H9 (cell line): ENCODE measurements at places on chromosomes 7 and 10. TPM values are rescaled to one million over a fixed set of nuclear protein-coding genes. Genes with fewer than 3 reads are reported as not detected.

AGR2 gene
- total RNA-seq: not detected in 2 replicates

GHRHR gene
- 5.9 and 7.4 TPM in 2 replicates for total RNA-seq

PTPRN2 gene
- total RNA-seq: 5.2 and 5.7 TPM in 2 replicates

ZNF3 gene
- 60.4 and 62.8 TPM in 2 replicates for total RNA-seq

GIMAP6 gene
- not detected in 2 replicates for total RNA-seq

LBX1 gene
- total RNA-seq: not detected in 2 replicates

SMO gene
- total RNA-seq: 66.8 and 70.0 TPM in 2 replicates

TACC2 gene
- total RNA-seq: 54.8 and 58.1 TPM in 2 replicates

NPFFR1 gene
- not detected in 2 replicates for total RNA-seq

C7orf25 gene
- 2.9 and 3.8 TPM in 2 replicates for total RNA-seq

CACUL1 gene
- 38.5 and 45.1 TPM in 2 replicates for total RNA-seq

MCM10 gene
- total RNA-seq: 63.9 and 67.4 TPM in 2 replicates

ST8SIA6 gene
- total RNA-seq: 0.33 and 0.37 TPM in 2 replicates

C7orf33 gene
- total RNA-seq: not detected in 2 replicates

DNA sequence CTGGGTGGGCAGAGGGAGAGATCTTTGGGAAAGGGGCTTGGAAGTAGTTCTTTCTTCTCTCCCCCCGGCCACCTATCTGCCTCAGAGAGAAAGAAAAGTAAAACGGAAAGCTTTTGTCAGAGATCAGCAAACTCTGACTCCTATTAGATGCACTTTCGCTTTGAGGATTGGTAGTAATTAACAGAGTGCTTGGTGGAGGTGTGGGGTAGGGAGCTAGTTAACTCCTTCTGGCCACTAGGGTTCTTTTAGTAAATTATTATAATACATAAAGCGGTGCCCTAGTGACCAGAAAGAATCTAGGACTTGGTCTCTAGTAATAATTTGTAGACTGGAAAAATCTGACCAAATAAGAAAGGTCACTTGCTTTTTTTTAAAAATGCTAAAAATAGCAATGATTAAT, 54.6 kb downstream of the CPVL start:
- H3K27ac ChIP-seq: no peak overlapping the region
- no peaks in the 10 kb centered on the region for H3K27me3 ChIP-seq
- H3K4me3 ChIP-seq: no peak overlapping the region
- H3K4me1 ChIP-seq: no peaks in the 10 kb centered on the region
- no peak for DNase-seq
- no peaks in the 10 kb centered on the region for H3K36me3 ChIP-seq

- H3K4me1 ChIP-seq: no peaks in the 10 kb centered on the region
- no peak overlapping the region for H3K4me3 ChIP-seq
- peaks cover 13% of the 10 kb centered on the region; the same call in 1 of the 2 replicates for H3K36me3 ChIP-seq
These were observed 1236.9 kb downstream of the DNAJB9 start for GRCh38 chr7:109806548-109806947.

DNA sequence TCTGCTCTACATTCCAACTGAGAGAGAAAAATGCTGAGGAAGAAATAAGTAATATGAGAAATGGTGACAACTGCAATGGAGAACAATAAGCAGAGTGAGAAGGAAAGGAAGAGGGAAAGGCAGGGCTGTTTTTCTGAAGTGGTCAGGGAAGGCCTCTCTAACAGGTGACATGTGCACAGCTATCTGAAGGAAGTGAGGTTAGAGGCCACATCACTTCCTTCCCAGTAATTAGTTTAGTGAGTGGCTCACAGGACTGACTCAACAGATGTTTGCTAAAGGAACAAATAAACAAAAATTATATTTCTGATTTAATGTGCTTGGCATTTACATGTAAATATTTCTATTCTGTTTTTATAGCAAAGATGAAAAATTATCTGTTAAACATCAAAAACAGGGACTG, 77.9 kb downstream of the ARHGAP21 start:
- H3K4me3 ChIP-seq: no peak overlapping the region
- no peaks in the 10 kb centered on the region for H3K4me1 ChIP-seq
- DNase-seq: no peak

GRCh38 chr7:83697804-83698530, 49.0 kb upstream of the SEMA3E start:
- peaks cover 26% of the 10 kb centered on the region for H3K27me3 ChIP-seq
- no peak for DNase-seq

- H3K27me3 ChIP-seq: no peaks in the 10 kb centered on the region
- DNase-seq: no peak
- H3K4me1 ChIP-seq: no peaks in the 10 kb centered on the region
- H3K36me3 ChIP-seq: peaks cover 7% of the 10 kb centered on the region; the same call in 1 of the 2 replicates
These were observed 492.4 kb downstream of the GRID1 start for GRCh38 chr10:85874208-85874607.

DNA sequence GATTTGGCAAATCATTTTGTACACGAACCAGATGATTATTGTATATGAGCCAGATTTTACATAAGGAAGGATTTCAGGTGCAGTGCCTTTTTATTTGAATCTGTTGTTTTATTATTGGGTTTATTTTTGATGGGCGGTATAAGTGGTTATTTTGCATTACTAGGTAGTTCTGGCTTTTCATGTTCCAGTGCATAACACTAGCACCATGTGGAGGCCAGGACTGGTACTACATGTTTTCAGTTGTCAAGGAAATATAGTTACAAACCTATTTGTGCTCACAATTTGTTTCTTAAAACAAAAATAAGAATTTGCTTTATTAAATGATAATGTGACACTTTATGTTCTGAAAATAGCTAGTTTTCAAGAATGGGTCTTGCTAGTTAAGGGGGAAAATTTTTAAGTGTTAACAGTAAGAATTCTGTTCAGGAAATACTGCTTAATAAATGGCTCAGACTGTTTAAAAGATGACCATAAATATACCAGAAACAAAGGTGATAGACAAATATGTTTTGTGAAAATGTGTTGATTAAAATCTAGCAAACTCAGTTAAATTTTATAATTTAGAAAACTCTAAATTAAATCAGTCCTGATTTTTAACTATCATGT, 7.1 kb upstream of the SEMA3E start:
- no peak for DNase-seq
- H3K27me3 ChIP-seq: no peaks in the 10 kb centered on the region
- H3K27ac ChIP-seq: no peak overlapping the region
- no peaks in the 10 kb centered on the region for H3K4me1 ChIP-seq
- H3K36me3 ChIP-seq: no peaks in the 10 kb centered on the region
- no peak overlapping the region for H3K4me3 ChIP-seq

DNA sequence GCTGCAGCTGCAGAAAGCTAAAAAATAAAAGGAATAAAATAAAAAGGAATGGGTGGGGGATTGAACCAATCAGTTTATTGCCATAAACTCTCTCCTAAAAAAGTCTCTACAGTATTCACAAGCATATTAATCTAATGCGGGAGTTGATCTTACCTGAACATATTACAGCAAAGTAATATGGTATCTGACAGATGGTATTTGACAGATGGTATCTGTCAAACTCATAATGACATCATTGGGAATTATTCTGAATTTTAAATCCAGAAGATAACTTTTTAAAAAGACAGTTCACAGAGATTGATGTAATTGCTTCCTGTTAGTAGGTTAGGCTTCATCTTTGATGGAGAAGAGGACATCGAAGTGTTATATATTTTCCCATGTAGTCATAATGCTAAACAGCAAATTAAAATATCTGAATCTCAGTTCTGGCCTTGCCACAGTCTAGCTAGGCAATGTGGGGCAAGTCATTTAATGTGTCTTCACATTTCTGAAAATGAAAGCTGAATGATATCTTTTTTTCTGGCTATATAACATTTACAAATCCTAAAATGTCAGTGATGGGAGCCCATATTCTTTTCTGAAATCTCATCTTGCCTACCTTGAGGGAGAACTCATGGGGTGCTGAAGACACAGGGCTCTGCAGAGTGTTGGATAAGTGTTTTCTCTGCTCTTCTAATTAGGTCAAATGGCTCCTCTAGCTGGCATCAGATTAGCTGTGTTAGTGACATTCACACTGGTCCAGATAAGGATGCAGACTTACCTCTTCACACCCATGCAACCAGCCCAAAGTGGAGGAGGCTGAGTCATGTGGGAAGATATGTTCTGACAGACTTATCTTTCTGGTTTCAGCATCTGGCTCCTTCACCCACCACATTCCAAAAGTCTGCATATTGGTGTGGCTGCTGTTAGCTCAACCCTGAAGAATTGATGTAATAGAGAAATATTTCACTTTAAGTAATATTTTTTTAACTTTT, 2.1 kb upstream of the LIPM start:
- H3K27ac ChIP-seq: no peak overlapping the region
- no peak overlapping the region for H3K4me3 ChIP-seq
- no peaks in the 10 kb centered on the region for H3K27me3 ChIP-seq
- DNase-seq: no peak
- H3K4me1 ChIP-seq: 0 out of 2 replicates have a peak, but pooled peaks cover 2% of the 10 kb centered on the region

DNA sequence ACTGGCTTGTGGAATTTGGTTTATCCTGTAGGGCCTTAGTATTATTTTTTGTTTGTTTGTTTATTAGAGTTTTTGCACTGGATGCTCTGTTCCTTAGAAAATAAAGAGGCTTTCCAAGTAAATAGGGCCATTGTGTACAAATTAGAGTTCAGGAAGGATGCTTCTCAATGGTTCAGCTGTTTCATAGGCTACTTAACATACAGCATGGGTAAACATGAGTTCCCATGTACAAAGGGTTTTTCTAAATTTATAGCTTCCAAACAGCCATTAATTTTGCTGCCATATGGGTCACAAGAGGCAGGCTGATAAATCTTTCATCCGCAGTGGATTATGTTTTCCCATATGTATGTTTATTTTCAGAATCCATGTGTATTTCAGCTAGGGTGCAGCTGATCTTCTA, 121.6 kb upstream of the WDR11 start:
- no peaks in the 10 kb centered on the region for H3K36me3 ChIP-seq
- DNase-seq: no peak
- no peak overlapping the region for H3K27ac ChIP-seq
- H3K4me1 ChIP-seq: no peaks in the 10 kb centered on the region

GRCh38 chr10:89160339-89160738, 46.8 kb downstream of the CH25H start:
- H3K4me3 ChIP-seq: no peak overlapping the region
- no peaks in the 10 kb centered on the region for H3K36me3 ChIP-seq
- H3K27me3 ChIP-seq: no peaks in the 10 kb centered on the region
- DNase-seq: no peak
- H3K4me1 ChIP-seq: no peaks in the 10 kb centered on the region

- H3K4me3 ChIP-seq: no peak overlapping the region
- DNase-seq: no peak
- H3K36me3 ChIP-seq: no peaks in the 10 kb centered on the region
- H3K27me3 ChIP-seq: no peaks in the 10 kb centered on the region
- no peak overlapping the region for H3K27ac ChIP-seq
- no peaks in the 10 kb centered on the region for H3K4me1 ChIP-seq
These were observed 47.3 kb downstream of the ARHGAP22 start for GRCh38 chr10:48557511-48558123.

GRCh38 chr7:1439373-1440363, 19.6 kb downstream of the MICALL2 start:
- DNase-seq: no peak
- H3K4me1 ChIP-seq: no peaks in the 10 kb centered on the region
- H3K4me3 ChIP-seq: no peak overlapping the region
- no peaks in the 10 kb centered on the region for H3K36me3 ChIP-seq

- no peak overlapping the region for H3K4me3 ChIP-seq
- H3K4me1 ChIP-seq: no peaks in the 10 kb centered on the region
- no peaks in the 10 kb centered on the region for H3K27me3 ChIP-seq
- peaks cover 2% of the 10 kb centered on the region; the same call in 2 of the 3 replicates for H3K36me3 ChIP-seq
- no peak overlapping the region for H3K27ac ChIP-seq
These were observed 17.2 kb upstream of the CDHR3 start for GRCh38 chr7:105945848-105946247.

- no peak for DNase-seq
- peaks cover 24% of the 10 kb centered on the region for H3K36me3 ChIP-seq
- H3K4me1 ChIP-seq: no peaks in the 10 kb centered on the region; the same call in 1 of the 2 replicates
- no peak overlapping the region for H3K4me3 ChIP-seq
These were observed 46.1 kb downstream of the UBE2H start for GRCh38 chr7:129906700-129907099.

GRCh38 chr10:81219758-81220157, 655.2 kb upstream of the NRG3 start:
- H3K4me1 ChIP-seq: no peaks in the 10 kb centered on the region
- DNase-seq: no peak
- no peaks in the 10 kb centered on the region for H3K27me3 ChIP-seq
- H3K27ac ChIP-seq: no peak overlapping the region
- no peak overlapping the region for H3K4me3 ChIP-seq

- no peak overlapping the region for H3K27ac ChIP-seq
- H3K4me1 ChIP-seq: no peaks in the 10 kb centered on the region; the same call in 1 of the 2 replicates
- no peaks in the 10 kb centered on the region; the same call in 1 of the 3 replicates for H3K36me3 ChIP-seq
- no peaks in the 10 kb centered on the region for H3K27me3 ChIP-seq
These were observed 47.4 kb upstream of the MTURN start for GRCh38 chr7:30087371-30087770.
